Brain (organoid and tissue), 16 donors: ENCODE measurements at places on chromosomes 13 and 19.

DNA sequence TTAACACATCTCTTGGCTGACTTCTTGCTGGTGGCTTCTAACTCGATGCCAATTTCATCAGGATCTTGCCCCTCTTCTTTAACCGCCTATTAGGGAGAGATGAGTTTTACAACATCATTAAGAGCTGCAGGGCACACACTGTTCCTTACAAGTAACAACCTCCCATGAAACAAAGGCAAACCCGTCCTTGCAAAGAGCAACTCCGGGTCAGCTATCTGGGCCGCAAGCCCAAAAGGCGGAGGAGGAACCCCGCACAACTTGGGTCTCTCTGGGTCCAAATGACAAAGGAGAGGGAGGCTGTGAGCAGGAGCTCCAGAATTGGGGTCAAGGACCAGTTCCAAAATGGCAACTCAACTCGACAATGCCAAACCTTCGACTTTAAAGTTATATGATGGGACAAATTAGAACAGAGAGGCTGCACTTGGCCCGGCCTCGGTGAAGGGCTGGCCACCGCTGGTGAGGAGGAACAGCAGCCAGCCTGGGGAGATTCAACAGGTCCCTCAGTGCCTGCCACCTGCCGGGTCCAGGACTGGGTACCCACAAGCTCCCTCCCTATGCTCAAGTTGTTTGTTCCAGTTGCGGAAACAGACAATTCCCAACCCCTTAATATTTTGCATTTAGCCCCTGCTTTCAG lies 1.1 kb downstream of the SAFB2 start:
- peak; percentile 1 for DNase-seq

GRCh38 chr19:5933391-5934068 lies 19.5 kb downstream of the CAPS start:
- no peak for DNase-seq

DNA sequence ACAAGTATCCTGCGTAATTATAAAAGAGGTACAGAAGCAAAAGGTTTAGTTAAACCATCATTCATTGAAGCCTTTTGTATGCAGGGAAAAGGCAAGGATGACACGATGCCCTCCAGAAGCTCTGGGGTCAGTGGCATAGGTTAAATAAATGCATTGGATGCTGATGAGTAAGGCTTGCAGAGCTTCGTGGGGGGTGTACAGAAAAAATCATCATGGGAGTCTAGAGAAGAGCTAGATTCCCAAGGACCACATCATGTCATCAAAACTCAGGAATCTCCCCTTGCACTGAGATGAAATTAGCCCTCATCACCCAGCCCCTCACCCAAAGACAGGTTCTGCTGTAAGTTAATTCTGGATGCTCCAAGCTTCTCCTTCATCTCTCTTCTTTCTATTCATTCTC lies 8.3 kb downstream of the FPR1 start:
- no peak for DNase-seq

GRCh38 chr13:66811455-66811854 lies 418.7 kb downstream of the PCDH9 start:
- no peak for DNase-seq

GRCh38 chr19:44112802-44113137 lies 429 bp upstream of the ZNF225 start:
- DNase-seq, result no peak

DNA sequence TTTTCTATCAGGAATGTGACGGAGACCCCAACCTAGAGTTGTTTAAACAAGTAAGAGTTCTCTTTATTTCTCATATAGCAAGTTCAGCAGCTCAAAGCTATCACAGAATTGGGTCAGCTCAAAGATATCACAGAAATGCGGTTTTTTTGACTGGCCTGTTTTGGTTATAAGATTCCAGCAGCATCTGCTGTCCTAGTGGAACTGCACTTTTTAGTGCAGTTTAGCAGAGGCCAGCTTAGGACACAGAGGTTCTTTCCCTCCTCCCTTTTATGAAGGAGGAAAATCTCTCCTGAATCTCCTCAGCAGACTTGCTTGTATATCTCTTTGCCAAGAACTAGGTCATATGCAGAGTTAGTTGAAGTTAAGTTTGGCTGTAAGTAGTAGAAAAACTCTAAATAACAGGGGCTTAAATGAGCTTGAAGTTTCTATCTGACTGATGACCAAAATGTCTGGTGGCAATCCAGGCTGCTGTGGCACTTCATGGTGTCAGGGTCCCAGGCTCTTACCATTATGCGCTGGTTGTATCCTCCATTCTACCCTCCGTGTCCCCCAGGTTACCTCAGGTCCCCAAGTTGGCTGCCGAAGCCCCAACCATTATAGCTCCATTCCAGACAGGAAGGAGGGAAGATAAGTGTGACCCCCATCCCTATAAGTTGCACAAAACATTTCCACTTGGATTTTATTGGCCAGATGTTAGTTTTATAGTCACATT lies 6.6 kb downstream of the PPP2R1A start:
- DNase-seq, result no peak

DNA sequence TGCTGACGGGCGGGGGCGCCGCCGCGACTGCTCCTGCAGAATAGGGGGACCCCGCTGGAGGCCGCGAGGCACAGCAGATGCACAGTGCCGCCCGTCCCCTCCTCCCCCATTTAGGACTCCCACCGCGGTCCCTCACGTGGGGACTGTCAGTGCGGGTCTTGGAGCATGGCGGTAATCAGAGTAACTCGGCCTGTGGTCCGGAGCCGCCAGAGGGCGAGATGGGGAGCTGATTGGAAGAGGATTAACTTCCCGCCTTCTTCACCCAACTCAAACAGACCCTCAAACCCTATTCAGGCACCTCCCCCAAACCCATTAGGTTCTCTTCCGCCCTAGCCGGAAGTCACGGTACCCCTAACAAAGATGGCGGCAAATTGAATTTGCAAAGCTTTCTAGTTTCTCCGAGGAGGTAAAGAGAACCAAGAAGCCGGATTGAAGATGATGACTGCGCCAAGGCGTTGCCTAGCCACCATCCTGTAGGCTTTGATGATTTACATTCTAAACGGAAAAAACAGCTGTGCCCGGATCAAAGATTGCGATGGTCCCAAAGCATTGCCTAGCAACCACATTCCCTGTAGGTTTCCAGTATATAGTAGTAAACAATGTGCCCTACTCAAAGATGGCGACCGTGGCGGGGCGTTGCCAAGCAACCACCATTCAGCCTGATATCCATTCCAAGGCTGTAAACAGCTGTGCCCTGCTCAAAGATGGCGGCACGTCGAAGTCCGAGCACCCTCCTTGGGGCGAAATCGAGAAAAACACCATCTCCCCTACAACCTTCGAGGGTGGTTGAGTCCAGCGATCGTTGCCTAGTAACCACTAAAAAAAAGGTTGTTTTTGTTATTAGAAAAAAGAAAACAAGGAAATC lies at the start of gene FUZ:
TSS of gene FUZ (minus strand) at position 296 of the 865 bp plus-strand sequence. CDS start at position 110, 186 bp downstream.
- peak; percentile 99 for DNase-seq

DNA sequence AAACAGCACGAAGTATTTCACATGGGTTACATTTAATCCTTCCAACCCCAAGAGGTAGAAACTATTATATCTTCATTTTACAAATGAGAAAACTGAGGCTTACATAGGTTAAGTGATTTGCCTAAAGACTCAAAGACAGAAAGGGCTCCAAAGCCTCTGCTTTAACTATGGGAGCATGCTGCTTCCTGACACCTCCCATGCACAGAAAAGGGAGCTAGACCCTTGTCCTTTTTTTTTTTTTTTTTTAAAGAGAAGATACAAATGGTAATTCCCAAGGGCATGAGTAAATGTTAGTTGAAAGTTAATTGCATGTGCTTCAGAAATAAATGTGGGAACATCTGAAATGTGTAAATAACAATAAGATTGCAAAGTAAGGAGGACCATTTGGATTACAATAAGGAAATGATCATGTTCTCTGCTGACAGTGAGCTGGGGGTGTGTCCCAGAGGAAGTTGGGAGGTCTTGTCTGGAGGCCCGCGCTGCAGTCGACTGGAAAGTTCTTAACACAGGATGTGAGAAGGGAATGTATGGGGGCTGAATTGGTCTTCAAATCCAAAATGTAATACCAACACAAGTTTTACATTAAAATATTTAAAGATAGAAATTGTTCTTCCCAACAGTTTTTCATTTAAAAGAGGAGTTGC lies 500.3 kb downstream of the KLF12 start:
- no peak for DNase-seq

DNA sequence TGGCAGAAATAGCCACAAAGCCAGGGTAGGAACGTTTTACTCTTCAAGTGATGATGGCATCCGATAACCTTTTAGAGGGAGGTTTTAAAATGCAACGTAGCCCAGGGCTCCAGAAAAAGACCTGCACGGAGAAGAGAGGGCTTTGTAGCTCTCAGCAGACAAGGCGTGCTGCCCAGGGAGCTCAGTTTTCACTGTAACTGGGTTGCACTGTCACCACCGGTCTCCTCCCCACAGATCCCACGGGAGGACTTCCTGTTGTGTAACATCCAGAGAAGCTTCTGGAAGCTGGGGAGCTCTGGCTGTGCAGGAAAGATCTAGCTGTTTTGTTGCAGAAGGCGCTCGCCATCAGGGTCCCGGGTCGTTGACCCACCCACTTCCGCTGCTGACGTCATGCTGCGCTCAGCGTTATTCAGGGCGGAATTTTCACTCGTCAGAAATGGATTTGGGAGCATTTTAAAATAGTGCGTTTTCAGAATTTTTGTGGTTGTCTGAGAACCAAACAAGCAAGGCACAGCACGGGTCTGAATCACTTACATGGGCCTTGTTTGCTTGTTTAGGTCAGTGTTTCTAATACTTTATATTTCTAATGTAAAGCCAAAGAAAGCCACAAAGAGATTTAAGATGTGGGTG lies 50.8 kb downstream of the ATP11A start:
- DNase-seq, result no peak

GRCh38 chr13:30705680-30706079 lies 29.7 kb upstream of the ALOX5AP start:
- DNase-seq, result no peak

- peak; percentile 79 for DNase-seq
Measured at GRCh38 chr19:5403968-5404640, 51.1 kb upstream of the ZNRF4 start.

- no peak for DNase-seq
Measured at GRCh38 chr13:49373716-49374115, 70.1 kb downstream of the CAB39L start.

DNA sequence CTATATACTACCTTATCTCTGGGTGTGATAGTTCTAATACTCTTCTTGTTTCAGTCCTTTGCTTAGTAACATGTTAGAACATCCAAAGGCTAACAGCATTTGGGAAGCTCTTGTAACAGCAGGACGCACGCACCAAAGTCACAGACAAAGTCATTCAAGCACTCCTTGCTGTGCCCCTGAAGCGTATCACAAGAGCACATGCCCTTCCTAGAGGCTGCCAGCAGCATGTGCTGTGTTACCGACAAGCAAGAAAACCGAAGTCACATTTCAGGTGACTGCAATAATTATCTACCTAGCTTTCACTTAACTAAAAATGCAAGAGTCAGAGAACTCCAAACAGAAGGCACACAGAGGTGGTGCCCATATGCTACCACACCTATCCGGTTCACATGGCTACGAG lies 194.1 kb downstream of the KLF12 start:
- peak; percentile 27 for DNase-seq

GRCh38 chr13:110238818-110239195 lies 68.2 kb downstream of the COL4A1 start:
- no peak for DNase-seq

- no peak for DNase-seq
Measured at GRCh38 chr13:95479731-95480130, 72.8 kb upstream of the CLDN10 start.

DNA sequence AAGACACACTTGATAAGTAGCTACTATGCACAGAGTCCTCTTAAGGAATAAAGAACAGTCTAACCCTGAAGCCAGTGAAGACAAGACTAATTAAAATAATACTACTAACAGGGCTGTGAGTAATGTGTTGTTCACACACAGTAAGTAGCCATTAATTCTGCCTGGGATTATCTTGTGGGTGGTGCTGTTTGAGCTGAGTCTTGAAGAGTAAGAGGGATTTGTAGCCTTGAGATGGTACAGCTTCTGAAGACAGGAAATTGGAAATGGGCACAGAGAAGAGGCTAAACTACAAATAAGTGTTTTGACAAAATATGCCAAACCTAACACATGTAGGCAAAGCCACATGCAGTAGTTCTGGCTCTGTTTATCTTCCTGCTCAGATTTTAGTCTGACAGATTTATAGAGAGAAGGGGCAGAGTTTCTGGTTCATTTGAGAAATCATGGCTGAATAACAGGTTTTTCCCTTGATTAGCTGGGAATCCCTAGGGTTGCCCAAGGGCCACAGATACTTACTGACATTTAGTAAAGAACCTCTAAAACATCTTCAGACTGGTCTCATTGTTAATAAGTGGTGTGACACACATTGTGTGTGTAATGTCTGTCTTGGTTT lies 38.0 kb downstream of the ITGBL1 start:
- no peak for DNase-seq

DNA sequence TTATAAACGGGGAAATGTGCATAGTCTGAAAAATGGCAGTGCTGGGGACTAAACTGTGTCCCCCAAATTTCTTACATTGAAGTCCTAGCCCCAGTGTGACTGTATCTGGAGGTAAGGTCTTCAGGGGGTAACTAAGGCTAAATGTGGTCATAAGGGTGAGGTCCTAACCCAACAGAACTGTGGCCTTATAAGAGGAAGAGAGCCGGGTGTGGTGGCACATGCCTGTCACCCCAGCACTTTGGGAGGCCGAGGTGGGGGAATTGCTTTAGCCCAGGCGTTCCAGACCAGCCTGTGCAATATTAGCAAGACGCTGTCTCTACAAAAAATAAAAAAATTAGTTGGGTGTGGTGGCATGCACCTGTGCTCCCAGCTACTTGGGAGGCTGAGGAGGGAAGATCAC lies 17.8 kb downstream of the PROZ start:
- no peak for DNase-seq
